Spinal cord (tissue), 10 donors: ENCODE measurements at places on chromosomes 11 and 22.

DNA sequence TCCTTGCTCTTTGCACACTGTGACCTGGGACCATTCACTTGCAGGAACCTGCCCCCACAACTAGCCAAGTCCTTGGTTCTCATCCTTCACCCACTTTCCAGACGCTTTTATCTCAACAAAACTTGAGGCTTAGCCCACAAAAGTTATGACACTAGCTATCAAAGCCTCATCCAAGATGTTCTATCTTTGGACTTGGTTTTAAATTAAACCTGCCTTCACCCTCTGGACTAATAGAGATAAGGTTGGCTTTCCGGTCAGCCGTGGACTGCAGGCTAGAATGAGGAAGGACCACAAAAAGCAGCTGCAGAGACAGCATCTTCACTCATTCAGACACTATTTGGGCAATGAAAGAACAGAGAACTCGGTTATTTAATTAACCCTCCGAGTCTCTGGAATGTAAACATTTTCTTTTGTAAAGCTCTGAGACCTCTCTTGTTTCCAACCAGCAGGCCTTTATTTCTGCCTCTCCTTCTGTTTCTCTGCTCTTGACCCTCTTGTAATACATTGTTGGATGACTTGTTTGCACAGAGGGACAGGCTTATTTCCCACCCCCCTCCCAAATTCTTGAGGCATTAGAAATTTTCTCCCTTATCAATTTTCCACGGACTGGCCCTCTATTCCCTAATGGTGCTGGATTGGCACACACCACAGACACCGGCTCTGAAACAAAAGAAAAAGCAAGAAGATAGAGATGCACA, 41.4 kb downstream of the ARL14EP start:
- no peak for DNase-seq

GRCh38 chr22:30878516-30879414, 89.8 kb downstream of the MORC2 start:
- peak; percentile 37 for DNase-seq

GRCh38 chr22:47793304-47794101, 1031.1 kb downstream of the TBC1D22A start:
- DNase-seq: no peak

- no peak for DNase-seq
These were observed 52.3 kb downstream of the GAB4 start for GRCh38 chr22:16955678-16956210.

- DNase-seq: no peak
These were observed 432.7 kb downstream of the TBC1D22A start for GRCh38 chr22:47195156-47195483.

GRCh38 chr22:49862496-49862776, 8.8 kb downstream of the ZBED4 start:
- DNase-seq: no peak

- DNase-seq: no peak
These were observed 6.5 kb downstream of the RFPL3 start for GRCh38 chr22:32364210-32364609.

GRCh38 chr22:29431986-29432385, 6.4 kb upstream of the RFPL1 start:
- no peak for DNase-seq

DNA sequence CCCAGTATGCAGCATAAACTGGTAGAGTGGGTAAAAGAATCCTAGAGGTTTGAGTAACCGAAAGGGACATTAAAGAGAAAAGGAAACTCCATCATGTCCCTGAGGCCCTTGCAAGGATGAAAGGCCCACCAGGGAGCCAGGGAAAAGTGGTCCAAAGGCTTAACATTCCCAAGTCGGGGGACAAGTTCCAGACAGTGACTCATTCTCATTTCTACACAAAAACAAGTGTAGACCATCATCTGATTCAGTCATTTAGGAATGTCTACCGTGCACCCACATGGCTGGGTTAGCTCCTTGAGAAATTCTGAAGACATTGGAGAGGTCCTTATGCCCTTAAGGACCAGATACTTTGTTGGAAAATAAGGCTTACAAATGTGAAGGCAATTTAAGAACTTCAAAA, 4.8 kb upstream of the NOX4 start:
- no peak for DNase-seq

DNA sequence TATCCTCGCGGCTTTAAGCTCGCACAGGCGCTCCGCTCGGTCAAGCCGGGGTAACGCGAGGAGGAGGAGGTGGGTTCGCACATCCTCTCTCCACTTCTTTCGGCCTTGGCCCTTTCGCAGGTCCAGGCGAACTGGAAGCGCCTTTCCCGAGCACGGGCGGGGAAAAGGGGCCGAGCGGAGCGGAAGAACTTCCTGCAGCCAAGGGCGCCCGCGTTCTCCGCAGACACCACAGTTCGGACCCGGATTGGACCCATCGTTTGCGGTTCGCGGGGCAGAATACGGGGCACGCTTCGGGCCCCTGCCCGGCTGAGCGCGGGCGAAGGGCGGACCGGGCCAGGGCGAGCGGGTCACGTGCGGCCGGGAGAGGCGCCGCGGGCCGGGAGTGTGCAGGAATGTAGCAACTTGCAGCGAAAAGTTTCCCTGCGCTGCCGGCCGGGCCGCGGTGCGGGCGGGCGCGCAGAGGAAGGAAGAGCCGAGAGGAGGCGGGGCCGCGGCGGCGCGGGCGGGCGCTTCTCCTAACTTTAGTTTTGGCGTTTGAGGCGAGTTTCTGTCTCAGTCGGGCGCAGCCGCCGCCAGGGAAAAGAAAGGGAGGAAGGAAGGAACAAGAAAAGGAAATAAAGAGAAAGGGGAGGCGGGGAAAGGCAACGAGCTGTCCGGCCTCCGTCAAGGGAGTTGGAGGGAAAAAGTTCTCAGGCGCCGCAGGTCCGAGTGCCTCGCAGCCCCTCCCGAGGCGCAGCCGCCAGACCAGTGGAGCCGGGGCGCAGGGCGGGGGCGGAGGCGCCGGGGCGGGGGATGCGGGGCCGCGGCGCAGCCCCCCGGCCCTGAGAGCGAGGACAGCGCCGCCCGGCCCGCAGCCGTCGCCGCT, at the start of gene YAP1:
Gene YAP1 (plus strand): TSS at position 552 of the 865 bp plus-strand sequence. CDS start 402 bp downstream, outside the sequence.
- DNase-seq: peak; percentile 84

GRCh38 chr11:40393511-40393910, 1065.9 kb downstream of the LRRC4C start:
- DNase-seq: no peak

GRCh38 chr11:39145346-39145745, 2314.1 kb downstream of the LRRC4C start:
- no peak for DNase-seq

- no peak for DNase-seq
These were observed 36.4 kb downstream of the SLC22A12 start for GRCh38 chr11:64627371-64627770.

- no peak for DNase-seq
These were observed 15.2 kb upstream of the FCHSD2 start for GRCh38 chr11:73157101-73158010.

DNA sequence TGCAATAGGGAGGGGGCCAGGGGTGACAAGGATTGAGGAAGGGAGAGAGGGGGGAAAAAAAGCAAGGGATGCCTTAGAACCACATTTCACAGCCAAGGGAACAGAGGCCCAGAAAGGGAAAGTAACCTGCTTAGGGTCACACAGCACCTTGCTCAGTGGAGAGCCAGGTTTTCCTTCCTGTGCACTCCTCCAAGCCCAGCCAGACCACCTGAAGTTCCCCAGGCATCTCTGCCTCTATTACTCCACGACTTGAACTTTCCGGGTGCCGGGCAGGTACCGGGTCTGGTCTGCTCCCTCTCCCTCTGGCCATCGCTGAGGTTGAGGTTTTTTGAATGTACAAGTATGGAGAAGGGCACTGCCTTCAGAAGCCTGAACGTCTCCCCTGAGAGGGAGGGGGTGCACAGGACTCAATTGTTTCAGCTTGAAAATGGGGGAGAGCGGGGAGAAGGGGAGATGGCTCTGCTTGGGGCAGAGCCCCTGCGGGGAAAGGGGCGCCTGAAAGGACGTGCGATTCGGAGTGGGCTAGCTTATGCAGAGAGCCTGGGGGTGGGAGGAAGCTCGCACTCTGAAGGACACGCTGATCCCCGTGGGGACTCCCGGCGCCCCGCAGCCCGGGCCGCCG, 516 bp upstream of the SERPINH1 start:
- DNase-seq: no peak

- no peak for DNase-seq
These were observed 8.1 kb downstream of the PRR33 start for GRCh38 chr11:1883346-1884302.

DNA sequence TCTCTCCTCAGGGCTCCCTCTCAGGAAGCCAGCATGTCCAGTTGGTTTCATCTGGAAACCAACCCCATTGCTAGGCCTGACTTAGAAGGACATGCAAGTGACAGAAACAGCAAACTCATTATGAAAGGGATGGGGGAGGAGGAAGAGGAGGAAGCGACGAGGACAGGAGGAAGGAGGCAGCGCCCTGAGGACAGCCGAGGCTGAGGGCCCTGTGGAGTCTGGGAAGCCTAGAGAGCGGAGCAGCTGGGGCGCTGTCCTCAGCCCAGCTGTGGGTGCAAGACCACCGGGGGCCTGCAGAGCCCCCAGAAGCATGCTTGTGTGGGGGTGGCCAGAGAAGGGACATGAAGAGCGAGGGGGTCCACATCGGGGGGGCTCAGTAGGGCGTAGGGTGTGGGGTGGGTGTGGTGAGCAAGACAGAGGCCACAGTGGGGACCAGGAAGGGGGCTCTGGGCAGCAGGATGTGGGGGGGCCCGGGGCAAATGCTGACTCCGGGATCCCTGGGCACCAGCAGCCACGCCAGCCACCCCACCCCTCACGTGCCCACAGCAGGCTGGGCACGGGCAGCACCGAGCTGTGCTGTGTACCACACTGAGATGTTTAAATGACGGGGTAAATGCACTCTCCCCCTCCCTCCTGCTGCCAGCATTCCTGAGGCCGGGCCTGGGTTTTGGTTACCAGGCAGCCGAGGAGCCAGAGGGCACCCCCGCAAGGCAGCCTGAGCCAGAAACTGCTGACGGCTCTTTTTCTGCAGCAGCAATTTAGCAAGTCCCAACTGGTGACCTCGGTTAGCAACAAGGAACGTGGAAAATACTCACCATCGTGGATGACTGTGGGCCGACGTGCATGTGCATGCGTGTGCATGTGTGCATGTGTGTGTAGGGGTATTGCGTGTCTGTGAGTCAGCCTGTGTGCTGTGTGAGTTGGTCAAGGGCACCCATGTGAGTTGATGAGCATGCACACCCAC, 82.7 kb upstream of the LINC01488 start:
- DNase-seq: peak; percentile 28

DNA sequence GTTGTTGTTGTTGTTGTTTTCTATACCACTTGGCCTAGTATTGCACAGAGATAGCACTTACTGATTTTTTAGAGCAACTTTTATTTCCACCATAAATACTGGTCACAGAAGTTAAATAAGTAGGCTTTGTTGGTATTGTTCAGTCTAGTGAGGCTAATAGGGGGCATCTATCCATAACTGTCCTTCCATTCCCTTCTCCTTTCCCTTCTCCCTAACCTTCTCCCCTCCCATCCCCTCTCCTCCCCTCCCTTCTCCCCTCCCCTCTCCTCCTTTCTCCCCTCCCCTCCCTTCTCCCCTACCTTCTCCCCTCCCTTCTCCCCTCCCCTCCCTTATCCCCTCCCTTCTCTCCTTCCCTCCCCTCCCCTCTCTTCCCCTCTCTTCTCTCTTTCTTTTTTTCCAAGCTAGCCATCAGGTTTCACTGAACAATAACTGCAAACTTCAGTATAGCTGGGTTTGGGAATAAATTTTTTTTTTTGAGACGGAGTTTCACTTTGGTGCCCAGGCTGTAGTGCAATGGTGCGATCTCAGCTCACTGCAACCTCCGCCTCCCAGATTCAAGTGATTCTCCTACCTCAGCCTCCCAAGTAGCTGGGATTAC, 56.5 kb downstream of the STIM1 start:
- DNase-seq: no peak

GRCh38 chr11:14308897-14309387, 50.0 kb downstream of the RRAS2 start:
- no peak for DNase-seq

DNA sequence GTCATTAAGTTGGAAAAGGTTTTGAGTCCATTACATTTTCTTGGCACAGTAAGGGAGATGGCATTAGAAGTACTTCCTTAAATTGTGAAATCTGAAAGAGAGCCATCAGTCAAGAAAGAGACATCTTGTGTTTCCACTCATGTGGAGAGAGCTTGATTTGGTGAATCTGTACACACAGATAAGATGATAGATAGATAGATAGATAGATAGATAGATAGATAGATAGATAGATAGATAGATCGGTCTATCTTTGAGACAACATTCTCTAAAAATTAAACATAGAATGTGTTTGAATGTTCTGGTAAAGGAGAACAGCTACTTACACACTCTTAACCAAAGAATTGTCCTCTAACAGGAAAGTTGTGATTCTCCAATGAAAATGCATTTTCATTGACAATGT, 76.2 kb downstream of the TTC17 start:
- DNase-seq: no peak

DNA sequence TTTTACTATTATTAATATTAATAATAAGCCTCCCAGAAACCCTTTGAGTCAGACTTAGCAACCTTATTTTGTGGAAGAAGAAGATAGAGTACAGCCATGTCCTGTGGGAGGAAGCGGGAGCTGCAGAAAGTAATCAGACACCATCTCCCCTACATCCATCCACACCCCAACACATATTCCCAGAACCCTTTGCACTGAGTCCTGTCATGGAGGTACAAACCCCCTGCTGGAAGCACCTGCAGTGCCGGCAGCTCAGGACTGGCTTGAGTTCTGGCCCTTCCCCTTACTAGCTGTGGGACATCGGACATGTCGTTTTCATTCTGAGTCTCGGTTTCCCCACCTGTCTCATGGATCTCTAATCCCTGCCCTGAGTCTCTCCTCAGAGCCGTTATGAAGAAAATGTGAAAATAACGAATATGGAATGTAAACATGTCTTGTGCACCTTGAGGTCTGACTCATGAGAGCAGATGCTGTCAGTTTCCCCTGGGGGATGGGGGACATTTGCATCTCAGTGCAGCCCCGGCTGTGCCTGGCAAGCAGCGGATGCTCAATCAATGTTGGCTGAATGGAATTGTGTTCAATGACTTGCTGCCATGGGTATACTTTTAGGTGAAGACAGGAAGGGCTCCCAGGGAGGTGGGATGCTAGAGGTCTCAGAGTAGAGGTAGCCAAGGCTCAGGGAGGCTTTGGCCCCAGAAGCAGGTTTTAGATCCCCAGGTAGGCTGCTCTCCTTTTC, 45.4 kb downstream of the TP53I11 start:
- no peak for DNase-seq

- no peak for DNase-seq
These were observed 43.2 kb downstream of the CD82 start for GRCh38 chr11:44608651-44608990.

GRCh38 chr11:27203077-27203647, 159.9 kb downstream of the CCDC34 start:
- no peak for DNase-seq
